Lower lobe of right lung (tissue), 2 donors: ENCODE measurements at places on chromosomes 12 and 14. TPM values are rescaled to one million over a fixed set of nuclear protein-coding genes. Genes with fewer than 3 reads are reported as not detected.

DNA sequence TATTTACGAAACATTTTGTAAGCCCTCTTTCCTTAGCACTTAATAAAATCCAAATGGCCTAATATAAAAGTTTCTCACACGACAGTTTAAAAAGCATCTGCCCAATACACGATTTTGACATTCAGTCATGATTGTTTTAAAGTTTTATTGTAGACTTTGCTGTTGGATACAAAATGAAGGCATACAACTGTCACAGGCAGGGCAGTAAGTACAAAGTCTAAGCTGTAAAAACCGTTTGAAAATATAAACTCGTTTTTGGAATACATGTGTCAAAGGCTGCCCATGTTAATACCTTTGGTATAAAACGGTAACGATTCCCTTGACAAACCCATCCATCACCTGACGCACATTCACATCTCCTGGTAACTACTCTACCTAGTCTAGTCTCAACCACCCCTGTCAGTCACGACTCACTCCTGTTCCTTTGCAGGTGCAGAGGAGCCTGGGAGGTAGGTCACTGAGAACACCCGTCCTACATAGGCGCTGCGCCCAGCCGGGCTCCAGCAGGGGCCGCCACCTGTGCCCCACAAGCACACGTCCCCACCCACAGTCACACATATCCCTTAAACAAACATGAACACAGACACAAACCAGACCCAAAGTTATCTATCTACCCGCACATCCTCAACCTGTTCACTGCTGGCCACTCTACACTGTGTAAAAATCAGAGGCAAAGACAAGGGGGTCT lies 27.1 kb downstream of the KCTD10 start:
- no peak for DNase-seq
- peaks cover 12% of the 10 kb centered on the region for H3K4me1 ChIP-seq
- peaks cover 99% of the 10 kb centered on the region for H3K36me3 ChIP-seq
- H3K27me3 ChIP-seq: no peaks in the 10 kb centered on the region

GRCh38 chr14:79328863-79329262 lies 882.4 kb downstream of the DIO2 start:
- no peaks in the 10 kb centered on the region for H3K36me3 ChIP-seq
- H3K4me1 ChIP-seq: no peaks in the 10 kb centered on the region
- no peak overlapping the region for H3K27ac ChIP-seq
- H3K27me3 ChIP-seq: no peaks in the 10 kb centered on the region
- no peak overlapping the region for H3K4me3 ChIP-seq
- DNase-seq: no peak

- H3K4me3 ChIP-seq: no peak overlapping the region
- H3K4me1 ChIP-seq: no peaks in the 10 kb centered on the region
- no peaks in the 10 kb centered on the region for H3K36me3 ChIP-seq
- no peak for DNase-seq
- H3K27ac ChIP-seq: no peak overlapping the region
Observed at GRCh38 chr12:18254081-18254480, 7.2 kb upstream of the PIK3C2G start.

DNA sequence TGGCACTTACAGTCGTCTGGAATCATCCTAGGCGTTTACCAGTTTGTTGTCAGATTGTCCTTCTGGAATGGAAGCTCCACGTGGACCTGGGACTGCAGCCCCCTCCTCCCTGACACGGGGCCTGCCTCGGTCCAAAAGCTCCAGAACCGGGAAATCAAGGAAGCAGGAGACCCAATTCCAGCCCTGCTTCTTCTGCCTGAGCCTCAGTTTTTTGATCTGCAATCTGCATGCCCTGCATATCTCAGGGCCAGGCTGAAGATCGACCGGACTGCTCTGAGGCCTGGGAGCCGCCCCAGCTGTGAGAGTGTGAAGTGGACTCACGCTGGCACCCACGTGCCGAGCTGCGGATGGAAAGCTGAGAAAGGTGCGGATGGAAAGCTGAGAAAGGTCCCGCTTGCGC lies 98.6 kb downstream of the SETD3 start:
- no peak overlapping the region for H3K27ac ChIP-seq
- no peak overlapping the region for H3K4me3 ChIP-seq
- no peaks in the 10 kb centered on the region for H3K4me1 ChIP-seq
- H3K36me3 ChIP-seq: no peaks in the 10 kb centered on the region
- H3K27me3 ChIP-seq: peaks cover 54% of the 10 kb centered on the region
- DNase-seq: no peak

DNA sequence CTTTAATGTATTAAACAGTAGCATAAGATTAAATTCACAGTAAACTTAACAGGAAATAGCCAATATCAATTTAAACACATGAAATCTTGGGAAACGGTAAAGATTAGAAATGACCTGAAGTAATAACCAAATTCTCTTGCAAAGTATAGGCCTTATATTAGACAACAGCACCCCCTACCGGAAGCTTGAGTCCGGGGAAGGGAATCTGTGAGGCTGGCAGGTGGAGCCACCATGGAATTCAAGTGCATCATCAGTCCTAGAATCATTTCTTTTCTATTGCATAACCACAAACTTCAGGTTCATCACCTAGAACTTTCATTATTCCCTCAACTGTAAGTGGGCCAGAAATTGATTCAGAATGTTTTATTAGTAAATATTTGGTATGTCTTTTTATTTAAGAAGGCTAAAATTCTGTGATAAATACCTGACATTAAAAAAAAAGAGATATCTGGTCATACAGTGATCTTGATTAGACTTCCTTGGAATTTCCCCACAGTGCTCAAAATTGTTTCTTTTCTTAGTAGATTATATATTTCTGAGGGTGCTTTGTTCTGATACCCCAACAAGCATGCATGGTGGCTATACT lies 48.6 kb downstream of the AP5M1 start:
- no peaks in the 10 kb centered on the region for H3K4me1 ChIP-seq
- no peak overlapping the region for H3K4me3 ChIP-seq
- no peak overlapping the region for H3K27ac ChIP-seq
- H3K27me3 ChIP-seq: no peaks in the 10 kb centered on the region
- no peaks in the 10 kb centered on the region for H3K36me3 ChIP-seq

DNA sequence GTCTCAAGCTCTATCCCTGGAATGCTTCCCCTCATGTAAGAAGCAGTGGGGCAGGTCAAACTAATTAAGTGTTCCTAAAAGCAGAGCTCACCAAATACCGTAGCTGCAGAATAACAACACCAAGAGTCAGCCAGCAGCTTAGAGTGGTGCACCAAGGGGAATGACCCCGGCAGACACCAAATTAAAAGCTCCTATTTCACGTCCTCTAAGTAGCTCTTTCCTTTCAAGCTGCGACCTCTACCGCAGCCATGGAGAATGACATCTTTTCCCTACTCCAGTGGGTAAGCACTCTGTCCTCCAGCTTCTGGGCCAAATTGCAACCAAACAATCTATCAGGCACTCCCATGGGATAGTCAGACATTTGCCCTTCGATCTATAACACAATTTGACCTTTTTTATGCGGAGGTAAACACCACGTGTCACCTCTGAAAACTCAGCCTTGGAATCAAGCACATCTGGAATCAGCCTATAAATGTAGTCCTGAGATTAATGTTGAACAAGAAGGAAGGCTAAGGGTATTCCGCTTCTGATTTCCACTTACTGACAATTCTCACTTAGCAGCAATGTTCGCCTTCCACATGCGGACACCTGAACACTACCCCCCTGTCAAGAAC lies 67.6 kb upstream of the CDKN3 start:
- no peak overlapping the region for H3K27ac ChIP-seq
- H3K4me3 ChIP-seq: no peak overlapping the region
- H3K27me3 ChIP-seq: no peaks in the 10 kb centered on the region
- no peaks in the 10 kb centered on the region for H3K36me3 ChIP-seq

DNA sequence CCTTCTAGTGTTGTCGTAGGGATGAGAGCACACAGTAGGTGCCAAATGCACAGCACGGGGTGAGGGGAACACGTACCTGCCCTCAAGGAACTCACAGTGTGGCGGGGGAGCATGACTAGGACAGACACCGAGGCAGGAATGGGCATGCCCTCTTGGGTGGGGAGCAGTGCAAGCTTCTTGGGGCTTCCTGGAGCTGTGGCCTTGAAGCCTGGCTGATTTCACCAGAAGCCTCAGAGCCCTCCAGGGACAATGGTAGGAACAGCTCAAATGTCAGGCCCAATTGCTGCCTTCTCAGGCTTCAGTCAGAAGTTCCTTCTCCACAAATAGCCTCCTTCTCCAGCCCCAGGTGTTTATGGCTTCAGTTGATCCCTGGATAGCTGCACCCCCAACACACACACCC lies 43.4 kb downstream of the TEAD4 start:
- DNase-seq: no peak
- no peaks in the 10 kb centered on the region for H3K4me1 ChIP-seq
- H3K27ac ChIP-seq: no peak overlapping the region
- no peak overlapping the region for H3K4me3 ChIP-seq
- H3K27me3 ChIP-seq: no peaks in the 10 kb centered on the region
- H3K36me3 ChIP-seq: peaks cover 13% of the 10 kb centered on the region

DNA sequence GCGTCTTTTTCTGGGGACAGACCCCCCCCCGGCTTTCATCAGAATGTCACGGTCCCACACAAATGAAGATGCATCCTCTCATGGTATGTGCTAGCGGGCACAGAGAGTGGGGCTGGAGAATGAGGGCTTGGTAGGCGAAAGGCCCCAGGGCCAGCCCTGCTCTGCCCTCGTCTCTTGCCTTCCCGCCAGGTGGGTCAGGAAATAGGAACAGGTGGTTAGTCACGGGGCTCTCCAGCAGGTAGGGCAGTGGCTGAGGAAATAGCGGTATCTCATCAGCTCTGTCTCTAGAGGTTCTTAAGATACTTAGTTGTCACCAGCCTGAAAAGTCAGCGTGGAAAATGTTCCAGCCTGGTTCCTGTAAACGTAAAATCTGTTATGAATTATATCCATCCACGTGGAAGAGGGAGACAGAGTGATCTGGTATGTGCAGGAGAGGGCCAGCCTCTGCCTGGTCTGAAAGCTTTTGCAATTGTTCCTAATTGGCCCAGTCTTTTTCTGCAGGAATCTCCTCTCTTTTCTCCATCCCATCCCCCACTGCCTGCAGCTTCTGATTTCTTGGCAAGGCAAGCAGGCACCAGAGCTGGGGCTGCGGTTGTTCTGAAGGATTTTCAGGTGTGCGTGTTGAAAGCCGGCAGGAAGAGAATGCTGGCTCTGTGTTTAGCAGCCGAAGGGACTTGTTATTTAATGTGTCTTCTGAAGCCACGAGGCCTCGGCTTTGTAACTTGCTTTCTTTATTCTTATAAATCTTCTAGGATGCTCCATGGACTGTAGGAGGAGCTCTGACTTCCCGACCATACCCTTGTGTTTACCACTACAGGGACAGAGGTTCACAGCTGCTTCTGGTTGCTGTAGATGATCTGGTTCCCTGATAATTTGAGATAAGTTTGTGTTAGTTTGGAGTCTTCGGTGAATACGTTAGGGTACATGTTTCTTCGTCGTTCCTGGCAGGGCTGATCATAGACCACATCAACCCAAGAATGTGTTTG lies 131.1 kb downstream of the CACNA1C start:
- H3K27me3 ChIP-seq: no peaks in the 10 kb centered on the region
- no peak overlapping the region for H3K27ac ChIP-seq
- H3K4me1 ChIP-seq: peaks cover 25% of the 10 kb centered on the region
- H3K36me3 ChIP-seq: no peaks in the 10 kb centered on the region
- DNase-seq: no peak
- H3K4me3 ChIP-seq: no peak overlapping the region

DNA sequence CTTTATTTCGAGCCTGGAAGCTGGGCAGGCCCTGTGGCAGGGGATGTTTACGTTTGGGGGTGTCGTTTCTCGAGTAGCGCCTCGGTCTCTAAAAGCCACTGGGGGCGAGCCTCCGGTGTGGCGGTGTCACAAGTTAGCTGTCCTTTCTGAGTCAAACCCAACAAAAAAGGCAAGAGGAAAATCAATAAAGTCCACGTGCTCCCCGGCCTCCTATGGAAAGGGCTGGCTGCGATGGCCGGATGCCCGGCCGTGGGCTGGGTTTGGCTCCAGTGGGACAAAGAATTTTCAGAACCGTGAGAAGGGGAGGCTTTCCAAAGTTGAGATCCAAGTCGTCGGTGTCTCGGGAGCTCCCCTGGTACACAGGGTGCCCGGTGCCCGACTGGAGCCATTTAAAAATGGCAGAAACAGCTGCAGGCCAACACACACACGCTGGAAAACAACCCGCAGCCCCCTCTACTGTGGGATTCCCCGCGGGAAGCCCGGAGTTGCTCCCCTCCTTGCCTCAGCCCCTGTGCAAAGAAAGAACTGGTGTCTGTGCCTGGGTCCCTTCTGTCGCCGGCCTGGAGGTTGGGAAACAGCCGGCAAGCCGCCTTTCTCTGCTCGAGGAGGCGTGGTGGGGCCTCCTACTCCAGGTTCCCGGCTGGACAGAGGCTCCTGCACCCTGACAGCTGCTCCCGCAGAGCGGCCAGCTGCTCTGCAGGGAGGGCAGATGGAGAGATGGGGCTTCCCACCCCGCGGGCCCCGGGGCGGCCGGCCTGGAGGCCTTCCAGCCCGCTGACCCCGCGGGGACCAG lies 1.9 kb downstream of the BCL7A start:
- peak overlapping the region; percentile 77 for H3K27ac ChIP-seq
- H3K36me3 ChIP-seq: no peaks in the 10 kb centered on the region
- DNase-seq: peak; percentile 66
- H3K27me3 ChIP-seq: peaks cover 8% of the 10 kb centered on the region
- peaks cover 25% of the 10 kb centered on the region for H3K4me1 ChIP-seq

GRCh38 chr14:90272523-90272922 lies 16.2 kb downstream of the PSMC1 start:
- peak; percentile 79 for DNase-seq
- H3K27me3 ChIP-seq: no peaks in the 10 kb centered on the region

- no peaks in the 10 kb centered on the region for H3K27me3 ChIP-seq
- no peaks in the 10 kb centered on the region for H3K4me1 ChIP-seq
- no peak overlapping the region for H3K4me3 ChIP-seq
- DNase-seq: no peak
Observed at GRCh38 chr14:65709576-65709975, 297.0 kb downstream of the FUT8 start.

DNA sequence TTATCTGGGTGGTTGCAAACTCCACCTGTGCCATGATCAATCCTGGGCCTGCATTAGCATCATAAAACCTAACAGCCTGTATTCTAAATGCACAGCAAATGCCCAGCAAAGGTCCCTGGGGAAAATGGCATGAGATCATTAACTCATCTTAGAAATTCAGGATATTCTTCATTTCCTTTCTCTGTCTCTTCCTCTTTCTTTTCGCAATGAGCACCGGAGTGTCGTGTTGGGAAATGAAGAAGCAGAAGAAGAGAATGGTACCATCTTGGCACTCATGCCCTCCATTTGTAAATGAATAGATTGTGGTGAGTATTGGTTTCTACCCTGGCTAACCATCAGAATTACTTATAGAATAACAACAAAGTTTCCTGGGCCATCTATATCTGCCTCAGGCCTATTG lies 193.6 kb downstream of the GALC start:
- H3K4me3 ChIP-seq: no peak overlapping the region
- DNase-seq: no peak
- H3K36me3 ChIP-seq: no peaks in the 10 kb centered on the region

DNA sequence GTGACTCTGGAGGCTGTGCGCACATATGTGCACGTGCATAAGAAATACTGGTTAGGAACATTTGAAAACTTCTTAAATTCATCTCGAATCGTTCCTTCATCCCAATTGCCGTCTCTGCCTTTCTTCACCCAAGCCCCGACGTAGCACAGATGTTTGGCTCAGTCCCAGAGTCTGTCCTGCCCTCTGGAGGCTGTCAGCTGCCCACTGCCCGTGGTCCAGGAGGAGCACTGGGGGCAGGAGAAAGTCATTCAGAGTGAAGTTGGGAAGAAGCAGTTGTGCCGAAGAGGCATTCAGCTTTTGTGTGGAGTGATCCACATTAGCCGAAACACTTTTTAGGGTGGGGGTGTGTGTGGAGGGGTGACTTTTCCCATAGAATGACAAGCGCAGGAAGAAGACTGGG lies 124.9 kb downstream of the TSPAN9 start:
- H3K27me3 ChIP-seq: peaks cover 20% of the 10 kb centered on the region
- no peak for DNase-seq
- no peak overlapping the region for H3K4me3 ChIP-seq

Gene GRIP1
- 4.3 TPM for total RNA-seq

Gene IRAK3
- total RNA-seq: 50.7 TPM

Gene DEGS2
- total RNA-seq: 5.8 TPM
